GM10248 (cell line): ENCODE measurements at places on chromosomes 5 and 9.

GRCh38 chr9:112640311-112640710 lies 77.6 kb downstream of the INIP start:
- DNase-seq, result no peak

DNA sequence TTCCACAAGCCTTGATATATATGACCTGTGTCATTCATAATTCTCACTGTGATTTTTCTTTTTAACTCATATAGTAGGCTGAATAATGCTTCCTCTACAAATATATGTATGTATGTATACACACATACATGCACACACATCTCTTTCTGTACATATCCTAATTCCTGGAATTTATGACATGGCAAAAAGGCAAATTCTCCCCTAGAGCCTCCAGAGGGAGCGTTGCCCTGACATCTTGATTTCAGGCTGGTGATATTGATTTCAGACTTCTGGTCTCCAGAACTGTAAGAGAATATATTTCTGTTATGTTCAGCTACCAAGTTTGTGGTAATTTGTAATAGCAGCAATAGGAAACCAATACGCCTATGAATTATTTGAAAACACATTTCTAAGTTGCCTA lies 166.6 kb upstream of the GAS1 start:
- no peak for DNase-seq

GRCh38 chr9:89664896-89665329 lies 60.1 kb downstream of the GADD45G start:
- no peak for DNase-seq

- DNase-seq, result no peak
These were observed 9.7 kb upstream of the MYOZ3 start for GRCh38 chr5:150651382-150651781.

DNA sequence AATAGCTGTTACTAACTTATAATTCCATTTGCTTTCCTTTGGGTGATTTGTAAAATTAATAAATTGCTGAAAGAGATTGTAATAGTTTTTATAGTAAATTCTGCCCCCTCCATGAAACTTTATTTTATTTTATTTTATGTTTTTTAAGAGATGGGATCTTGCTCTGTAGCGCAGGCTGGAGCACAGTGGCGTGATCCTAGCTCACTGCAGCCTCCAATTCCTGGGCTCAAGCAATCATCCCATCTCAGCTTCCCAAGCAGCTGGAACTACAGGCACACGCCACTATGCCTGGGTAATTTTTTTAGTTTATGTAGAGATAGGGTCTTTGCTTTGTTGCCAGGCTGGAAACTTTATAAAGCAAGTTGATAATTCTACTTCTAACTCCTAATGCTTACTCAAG lies 395 bp downstream of the IL33 start:
- no peak for DNase-seq
